NCI-H187 (cell line): ENCODE measurements at places on chromosomes 11 and 22.
A peak's percentile ranks its signal among the peaks of the same experiment; 100 is the strongest.

DNA sequence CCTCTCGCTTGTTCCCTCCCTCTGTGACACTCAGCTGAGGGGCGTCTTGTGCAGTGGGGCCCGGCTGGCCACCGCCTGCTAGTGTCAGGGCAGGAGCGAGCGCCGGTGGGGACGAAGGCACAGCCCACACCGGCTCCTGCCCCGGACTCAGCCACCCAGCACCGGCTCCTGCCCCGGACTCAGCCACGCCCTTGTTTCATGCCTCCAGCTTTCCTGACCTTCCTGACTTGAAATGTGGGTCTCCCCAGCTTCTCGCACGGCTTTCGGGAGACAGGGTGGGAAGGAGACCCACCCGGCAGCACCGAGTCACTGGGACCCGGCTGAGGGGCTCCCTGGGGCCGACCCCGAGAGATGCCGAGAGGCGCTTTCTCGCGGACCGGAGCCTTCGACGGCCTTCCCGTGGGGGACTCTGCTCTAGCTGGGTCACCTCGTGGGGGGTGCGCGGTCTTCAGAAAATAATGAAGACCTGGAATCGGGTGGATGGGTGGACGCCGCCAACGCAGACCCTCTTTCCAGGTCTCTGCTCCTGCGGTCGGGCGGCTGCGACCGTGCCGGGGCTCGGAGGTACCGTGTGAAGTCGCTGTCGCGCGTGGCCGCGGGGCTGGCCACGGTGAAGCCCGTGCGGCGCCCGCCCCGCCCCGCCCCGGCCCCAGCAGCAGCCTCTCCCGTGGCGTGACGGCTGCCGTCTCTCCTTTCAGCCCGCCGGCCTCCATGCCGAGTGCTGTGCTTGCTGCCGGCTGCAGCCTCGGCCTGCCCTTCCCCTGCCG, 10.2 kb downstream of the GLB1L2 start:
- no peak for DNase-seq

DNA sequence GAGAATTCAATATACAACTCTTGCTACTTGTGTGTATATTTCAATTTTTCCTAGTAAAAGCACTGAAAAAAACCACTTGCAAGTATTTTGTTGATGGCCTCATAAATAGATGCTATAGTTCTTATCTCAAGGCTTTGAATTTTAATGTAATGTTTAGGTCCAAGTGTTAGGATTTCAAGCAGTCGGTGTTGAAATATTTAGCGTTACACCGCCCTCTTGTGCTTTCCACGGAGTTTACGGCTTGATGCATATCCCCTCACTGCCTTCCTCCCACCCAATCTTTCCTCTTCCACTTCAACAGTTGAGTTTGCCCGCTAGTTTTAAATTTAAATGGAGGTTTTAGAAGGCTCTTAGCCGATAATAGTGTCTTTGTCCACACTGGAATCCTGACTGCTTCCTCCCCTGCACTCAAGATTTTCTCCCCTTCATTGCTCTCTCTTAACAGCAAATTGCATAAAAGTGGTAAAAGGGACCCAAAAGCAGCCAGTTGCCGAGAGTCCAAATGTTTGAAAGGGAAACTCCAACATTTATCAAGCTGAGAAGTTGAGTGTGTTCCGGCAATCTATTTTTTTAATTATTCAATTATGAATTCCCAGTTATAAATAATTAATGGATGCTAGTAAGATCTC, 25.9 kb upstream of the HTATIP2 start:
- no peak for DNase-seq

DNA sequence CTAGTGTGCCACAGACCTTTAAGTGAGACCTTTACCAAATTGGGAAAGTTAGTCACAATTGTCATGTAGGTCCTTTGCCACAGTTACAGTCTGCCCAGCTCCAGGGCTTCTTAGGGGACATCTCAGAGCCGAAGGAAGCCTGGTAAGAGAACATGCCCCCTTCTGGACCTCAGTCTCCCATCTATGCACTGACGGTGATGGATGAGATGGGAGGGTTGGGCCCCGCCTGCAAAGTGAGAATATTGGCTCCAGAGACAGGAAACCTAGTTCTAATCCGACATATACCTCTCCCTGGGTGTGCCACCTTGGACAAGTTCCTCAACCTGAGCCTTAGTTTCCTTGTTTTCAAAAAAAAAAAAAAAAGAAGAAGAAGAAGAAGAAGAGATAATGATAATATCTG, 85.1 kb upstream of the NAV2 start:
- no peak for DNase-seq

GRCh38 chr11:130213143-130213978, 53.8 kb downstream of the ST14 start:
- peak; percentile 17 for DNase-seq

DNA sequence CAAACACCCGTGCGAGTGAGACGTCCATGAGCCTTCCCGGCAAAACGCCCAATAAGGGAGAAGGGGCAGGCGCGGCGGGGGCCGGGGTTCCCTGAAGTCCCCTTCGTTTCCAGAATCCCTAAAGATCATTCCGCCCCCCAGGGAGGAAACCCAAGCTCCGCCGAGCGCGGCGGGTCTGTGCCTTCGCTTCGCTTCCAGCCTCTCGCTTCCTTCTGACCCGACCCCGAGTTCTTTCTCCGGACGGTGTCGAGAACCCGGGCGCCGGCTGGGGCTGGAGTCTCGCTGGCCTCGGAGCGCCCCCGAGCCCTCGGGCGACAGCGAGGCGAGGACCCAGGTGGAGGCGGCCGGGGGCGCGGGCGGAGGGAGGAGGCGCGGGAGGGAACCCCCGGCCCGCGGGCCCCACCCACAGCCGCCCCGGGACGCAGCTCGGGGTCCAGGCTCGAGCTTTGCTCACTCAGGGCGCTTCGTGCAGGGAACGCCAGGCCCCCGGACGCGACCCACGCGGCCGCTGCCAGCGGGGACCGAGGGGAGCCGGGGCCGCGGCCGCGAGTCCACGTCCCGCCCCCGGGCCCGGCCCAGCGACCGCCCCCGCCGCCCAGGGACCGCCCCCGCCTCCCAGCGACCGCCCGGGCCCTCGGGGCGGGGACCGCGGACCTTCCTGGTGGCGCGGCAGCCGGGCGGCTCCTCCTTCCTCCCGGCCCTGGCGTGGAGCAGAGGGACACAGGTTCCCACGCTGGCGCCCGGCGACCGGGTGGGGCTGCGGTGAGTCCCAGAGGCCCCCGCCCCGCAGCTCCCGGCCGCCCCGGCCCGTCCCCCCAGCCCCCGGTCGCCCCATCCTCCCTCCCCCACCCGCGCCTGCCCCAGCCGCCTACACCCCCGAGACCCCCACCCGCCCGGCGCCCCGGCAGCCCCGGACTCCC, at the start of gene PGGHG:
PGGHG (plus strand) TSS at position 649 of the 920 bp plus-strand sequence. CDS start 691 bp downstream, outside the sequence.
- no peak for DNase-seq

GRCh38 chr11:17609291-17610084, 62.4 kb downstream of the OTOG start:
- DNase-seq, result no peak

DNA sequence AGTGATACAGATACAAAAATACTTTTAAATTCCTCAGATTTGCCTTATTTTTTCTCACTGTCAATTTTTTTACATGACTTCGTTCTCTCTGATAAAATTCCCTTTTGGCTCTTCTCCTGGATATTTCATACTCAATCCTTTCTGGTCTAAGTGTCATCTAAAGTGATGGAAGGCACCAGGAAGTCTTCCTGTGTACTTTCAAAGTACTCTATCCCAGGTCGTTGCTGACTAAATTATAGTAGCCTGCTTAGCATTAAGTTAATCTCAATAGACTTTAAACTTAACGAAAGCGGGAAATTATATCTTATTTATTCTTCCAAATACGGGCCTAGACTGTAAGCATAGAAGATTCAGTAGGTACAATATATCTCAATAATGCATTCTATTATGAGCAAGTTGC, 67.8 kb downstream of the CASP12 start:
- DNase-seq, result no peak

GRCh38 chr22:46775850-46776826, 13.7 kb downstream of the TBC1D22A start:
- no peak for DNase-seq

- no peak for DNase-seq
Measured at GRCh38 chr11:9687711-9688477, 24.0 kb downstream of the SWAP70 start.

DNA sequence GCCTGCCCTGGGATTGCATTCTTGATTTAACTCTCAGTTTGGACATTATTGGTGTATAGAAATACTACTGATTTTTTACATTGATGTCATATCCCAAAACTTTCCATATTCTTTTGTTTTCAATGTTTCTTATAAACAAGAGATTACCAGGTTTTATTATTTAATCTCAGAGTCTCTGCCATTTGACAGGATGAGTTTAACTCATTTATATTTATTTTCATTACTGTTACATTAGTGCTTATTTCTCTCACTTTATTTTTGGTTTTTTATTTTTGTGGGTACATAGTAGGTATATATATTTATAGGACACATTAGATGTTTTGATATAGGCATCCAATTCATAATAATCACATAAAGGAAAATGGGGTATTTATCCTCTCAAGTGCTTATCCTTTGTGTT, 9.1 kb upstream of the SCGB1D4 start:
- DNase-seq, result no peak

- DNase-seq, result no peak
Measured at GRCh38 chr22:23762842-23763578, at the start of gene C22orf15. Gene C22orf15, plus strand, starts transcription at chr22:23762990. Its CDS starts 317 bp downstream, at chr22:23763307.

DNA sequence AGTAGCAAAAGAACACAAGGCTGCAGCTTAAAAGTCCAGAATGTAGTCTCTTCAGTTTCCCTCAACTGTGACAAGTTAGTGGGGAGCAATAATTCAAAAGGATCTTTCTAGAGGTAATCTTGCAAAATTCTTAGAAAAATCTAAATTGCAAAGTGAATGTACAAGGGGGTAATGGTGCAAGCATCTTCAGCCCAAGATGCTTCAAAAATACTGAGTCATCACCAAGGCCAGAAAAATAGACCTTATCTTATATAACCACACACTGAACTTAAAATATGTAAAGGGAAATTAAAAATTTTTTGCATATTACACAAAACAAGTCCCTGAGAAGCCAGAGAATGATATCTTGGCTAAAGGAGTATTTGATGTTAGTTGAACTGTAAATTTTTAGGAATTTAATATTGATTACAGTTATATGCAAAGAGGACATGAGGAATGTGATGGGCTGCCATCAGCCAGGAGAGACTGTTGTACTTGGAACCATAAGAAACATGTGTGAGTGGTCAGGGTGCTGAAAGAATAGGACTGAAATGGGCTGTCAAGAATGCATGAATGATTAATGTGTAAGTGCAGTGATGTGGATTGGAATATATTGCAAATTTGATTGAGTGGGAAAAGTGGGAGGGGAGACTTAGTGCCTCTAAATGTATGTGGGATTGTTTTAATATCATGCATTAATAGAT, 85.7 kb upstream of the LIN7C start:
- no peak for DNase-seq

GRCh38 chr11:64449381-64450167, 90.6 kb downstream of the RPS6KA4 start:
- peak; percentile 6 for DNase-seq

- DNase-seq, result no peak
Measured at GRCh38 chr22:40733919-40734318, 54.6 kb downstream of the MCHR1 start.

GRCh38 chr11:2380807-2381350, 3.8 kb downstream of the CD81 start:
- DNase-seq, result no peak

DNA sequence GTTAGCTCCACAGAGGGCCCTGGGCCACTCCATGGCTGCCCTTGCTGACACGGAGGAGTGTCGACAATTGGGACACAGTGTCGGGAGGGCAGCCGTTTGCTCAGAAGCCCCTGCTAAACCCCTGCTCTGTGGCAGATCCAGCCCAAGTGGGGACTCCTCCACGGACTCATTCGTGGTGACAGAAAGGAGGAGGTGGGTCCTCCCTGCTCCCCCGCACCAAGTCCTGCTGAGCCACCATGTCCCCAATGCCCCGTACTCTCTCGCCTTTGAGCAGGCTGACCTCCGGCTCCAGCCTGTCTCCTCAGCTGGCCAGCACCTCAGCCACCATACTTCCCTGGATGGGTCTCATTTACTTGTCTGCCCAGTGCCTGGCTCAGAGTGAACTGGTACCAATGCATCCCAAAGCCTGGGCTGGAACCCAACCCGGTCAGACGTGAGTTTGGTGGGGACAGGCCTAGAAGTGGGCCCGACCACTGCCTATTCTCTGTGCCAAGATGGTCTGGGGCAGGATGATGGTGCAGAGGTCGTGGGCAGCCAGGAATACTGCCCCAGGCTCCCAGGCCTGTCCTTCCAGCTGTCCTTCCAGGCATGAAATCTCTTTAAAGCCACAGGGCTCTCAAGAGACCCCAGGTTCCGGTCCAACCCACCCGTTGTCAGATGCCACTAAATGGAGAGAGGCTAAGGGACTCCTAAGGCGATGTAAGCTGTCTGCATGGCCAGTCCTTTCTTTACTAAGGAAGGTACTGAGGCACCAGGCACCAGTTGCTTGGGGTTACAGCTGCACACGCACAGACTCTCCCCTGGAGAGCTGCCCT, 4.3 kb downstream of the CBX6 start:
- DNase-seq, result no peak

DNA sequence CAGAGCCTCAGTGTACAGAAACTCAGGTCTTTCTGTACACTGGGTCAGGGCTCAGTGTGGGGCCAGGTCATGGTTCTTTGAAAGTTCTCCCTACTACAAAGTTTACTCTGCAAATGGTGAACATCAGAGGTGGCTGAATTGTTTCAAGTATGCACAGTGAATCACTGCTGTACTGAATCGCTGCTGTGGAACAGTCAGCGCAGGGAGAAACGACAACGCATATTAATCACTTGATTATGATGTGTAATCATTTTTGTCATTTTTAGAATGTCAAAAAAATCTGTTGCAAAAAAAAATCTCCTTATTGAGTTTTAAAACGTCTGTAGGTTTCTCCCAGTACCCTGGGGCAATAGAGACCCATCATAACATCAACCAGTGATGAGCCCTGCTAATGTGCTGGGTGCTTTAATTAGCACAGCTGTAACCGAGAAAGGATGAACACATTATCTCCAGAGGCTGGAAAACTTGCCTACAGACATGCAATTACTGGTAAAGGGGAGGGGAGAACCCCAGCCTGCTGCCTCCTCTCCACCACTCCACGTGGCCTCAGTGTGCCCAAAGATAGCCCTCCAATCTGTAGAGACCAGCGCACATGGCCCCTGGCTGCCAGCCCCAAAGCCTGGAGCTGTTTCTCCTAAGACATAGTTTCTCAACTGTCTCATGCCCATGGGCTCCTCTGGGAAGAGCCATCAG, 12.8 kb downstream of the ARRB1 start:
- DNase-seq, result no peak

DNA sequence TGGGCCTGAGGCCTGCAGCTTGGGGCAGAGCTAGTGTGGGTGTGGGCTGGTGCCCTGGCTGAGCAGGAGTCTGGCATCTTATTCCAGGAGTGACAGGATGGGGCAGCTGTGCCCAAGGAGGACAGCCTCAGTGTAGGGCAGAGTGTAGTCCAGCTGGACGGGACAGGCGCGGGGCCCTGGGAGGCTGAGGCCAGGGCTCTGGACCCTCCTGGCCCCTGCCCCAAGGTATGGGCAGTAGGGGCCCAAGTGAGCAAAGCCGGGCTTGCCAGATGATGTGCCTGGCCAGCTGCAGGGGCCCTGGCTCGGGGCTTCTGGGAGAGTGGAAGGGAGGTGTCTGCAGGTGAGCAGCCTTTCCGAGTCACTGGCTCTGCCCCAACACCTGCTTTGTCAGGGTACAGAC, 1190.9 kb downstream of the BRD1 start:
- DNase-seq, result no peak
